ENCODE measurements at places on chromosomes 5 and 9.

DNA sequence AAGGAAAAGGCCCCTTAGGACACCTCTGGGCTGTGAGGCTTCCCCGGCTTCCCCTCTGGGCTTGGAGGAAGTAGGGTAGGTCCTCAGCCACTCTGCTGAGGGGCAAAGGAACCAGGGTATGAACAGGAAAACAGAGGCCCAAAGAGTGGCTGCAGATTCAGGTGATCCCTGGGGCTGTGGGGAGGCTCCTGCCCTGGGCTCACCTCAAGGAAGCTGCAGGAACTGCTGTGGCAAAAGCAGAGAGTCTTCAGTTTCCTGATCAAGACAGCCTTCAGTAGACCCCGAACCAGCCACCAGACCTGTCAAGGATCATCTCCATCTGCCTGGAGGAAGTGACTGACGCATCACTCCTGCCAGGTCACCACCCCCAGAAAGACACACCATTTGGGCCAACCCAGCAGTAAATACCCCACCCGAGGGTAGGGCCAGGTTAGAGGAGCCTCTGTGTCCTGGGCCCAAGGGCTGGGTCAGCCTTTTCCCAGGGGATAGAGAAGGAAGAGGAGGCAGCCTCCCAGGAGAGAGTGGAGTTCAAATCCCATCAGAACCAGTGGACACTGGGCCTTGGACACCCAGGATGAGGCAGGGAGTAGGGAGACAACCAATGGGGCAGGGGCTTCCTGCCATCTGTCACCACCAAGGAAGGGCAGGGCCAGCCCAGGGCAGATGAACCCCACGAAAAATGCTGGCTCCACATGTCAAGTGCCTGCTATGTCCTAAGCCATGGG is 5.8 kb upstream of the ST6GALNAC6 start:
- no peak for DNase-seq

- DNase-seq: no peak
Measured at GRCh38 chr5:120808606-120809005, 344.5 kb downstream of the PRR16 start.

DNA sequence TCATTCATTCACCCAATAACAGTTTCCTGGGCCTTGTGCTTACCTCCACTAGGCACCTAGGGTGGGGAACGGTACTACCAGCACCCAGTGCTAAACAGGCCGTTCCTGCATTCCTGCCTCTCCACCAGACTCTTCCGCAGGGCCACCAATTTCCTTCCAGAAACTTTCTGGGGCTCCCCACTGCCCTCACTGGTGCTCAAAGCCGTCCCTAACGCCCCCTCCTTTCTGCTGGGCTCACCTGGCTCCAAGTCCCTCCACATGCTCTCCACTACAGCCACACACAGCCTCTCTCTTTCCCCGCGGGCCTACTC is 1.4 kb downstream of the PHF19 start:
- no peak for DNase-seq

- DNase-seq: no peak
Measured at GRCh38 chr5:170070556-170071412, 34.9 kb upstream of the FOXI1 start.
